ENCODE measurements at places on chromosomes 5 and 9.

GRCh38 chr5:82225525-82226172 is 52.5 kb downstream of the RPS23 start:
- peak; percentile 19 for DNase-seq

GRCh38 chr5:172999974-173000373 is 16.4 kb downstream of the ATP6V0E1 start:
- no peak for DNase-seq

DNA sequence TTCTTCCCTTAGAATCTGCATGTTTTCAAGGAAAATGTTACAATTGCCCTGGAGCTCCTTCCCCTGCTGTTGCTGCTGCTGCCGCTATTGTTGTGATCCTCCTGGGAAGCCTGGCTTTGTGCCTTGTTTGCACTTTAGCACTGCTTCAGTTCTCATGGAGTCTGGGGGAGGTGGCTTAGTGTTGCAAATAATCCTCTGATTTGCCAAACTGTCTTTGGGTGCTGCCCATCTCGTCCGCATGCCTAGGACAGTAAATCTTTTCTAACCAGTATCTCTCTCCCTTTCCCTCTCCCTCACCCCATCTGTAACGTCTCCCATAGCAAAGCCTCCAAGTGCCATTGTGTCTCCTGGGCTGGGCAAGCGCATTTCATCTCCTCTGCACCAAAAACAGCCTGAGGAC is 30.3 kb downstream of the FAM240B start:
- DNase-seq = no peak

DNA sequence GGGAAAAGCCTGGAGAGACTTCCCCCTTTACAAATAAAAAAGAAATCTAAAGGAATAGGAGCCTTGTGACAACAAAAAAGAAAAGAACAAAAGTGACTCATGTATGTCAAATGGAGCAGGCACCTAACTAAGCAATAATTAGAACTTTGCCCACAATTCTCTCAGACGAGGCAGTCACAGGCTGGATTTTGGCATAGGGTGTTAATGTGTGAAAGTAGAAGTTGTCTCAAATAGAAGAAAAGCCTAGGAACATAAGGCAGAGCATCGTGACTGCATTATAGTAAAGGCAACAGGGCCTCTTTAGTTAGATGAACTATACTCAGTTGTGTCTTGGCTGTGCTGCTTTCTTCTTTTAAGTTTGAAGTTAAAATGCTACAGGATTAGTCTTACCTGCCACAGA is 219.9 kb upstream of the TMEM161B start:
- no peak for DNase-seq

DNA sequence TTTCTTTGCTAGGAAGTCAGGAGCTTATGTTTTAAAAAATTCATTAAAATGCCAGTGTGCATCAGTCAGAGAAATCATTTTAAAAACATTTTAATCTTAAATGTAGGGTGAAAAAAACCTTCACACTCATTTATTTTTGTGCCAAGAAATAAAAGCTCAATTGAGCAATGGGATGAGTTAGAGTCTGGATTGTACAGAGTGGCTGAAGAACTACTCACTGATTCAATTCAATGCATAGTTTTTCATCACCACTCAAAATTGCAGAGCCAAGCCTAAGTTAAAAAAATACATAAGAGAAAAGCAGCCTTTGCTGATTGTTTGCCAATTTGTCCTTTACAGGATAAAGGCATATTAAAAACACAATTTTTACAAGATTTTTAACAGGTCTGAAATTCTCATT is 168.2 kb upstream of the DMRTA1 start:
- no peak for DNase-seq

DNA sequence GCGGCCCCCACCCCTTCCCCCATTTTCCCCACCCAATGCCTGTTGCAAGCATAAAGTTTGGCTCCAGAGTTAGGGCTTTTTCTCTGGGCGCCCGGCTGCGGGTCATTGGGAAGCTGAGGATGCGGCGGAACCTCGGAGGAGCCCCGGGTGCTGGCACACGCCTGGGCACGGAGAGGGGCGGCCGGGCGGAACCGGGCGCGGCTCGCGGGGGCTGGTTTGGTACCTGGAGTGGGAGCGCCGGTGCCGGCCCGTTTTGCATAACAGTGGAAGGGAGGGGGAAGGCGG is 1.2 kb downstream of the PPARGC1B start:
- no peak for DNase-seq

GRCh38 chr5:143093452-143094086 is 309.9 kb downstream of the NR3C1 start:
- DNase-seq = no peak

- no peak for DNase-seq
Measured at GRCh38 chr5:86337667-86338460, 279.9 kb upstream of the COX7C start.

DNA sequence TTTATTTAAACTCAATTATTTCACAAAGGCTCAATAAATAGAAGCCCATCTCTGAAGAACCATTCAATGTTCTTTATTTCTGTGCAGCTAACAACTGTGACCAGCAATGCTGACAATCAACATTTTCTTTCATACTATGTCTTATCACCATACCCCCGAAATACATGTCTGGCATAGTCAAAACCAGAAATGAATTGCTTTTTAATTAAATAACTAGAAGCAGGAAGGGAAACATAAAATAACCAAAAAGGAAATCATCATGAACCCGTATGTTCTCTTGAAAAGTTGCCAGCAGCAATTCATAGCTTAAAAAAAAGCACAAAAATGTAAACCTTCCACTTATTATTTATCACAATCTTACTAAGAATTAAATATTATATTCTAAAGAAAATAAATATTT is 212.4 kb downstream of the TMEM232 start:
- DNase-seq = no peak

GRCh38 chr9:137076636-137077009 is 694 bp upstream of the UAP1L1 start:
- DNase-seq = no peak

DNA sequence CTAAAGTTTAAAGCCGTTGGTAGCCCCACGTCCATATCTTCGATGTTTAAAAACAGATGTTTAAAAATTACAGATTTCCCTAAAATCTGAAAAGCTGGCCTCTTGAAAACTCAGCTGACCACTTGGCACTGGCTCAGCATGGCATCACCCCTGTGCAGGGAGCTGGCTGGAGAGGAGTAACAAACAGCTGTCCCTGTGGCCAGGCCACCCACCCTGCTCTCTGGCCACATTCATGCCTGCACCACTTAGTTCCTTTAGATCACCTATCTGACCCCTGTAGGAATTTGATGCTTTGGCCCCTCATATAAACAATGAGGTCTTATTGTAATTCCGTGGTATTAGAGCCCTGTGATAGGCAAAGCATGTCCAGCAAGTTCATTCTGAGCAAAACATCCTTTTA is 107.5 kb downstream of the FRMD3 start:
- no peak for DNase-seq

DNA sequence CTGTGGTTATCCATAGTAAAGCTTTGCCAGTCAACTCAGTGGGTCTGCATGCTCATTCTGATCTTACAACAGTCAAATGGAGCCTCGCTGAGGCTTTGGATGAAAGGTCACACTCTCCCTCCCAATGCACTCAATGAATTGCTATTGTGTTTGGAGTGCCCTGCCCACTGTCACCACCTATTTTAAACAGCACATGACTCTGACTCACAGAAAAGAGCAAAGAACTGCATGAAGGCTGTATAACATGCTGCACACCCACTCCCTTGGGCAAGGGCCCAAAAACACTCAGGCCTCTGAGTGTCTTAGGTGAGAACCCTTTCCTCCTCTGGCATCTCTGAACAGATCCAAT is 118.7 kb upstream of the CCDC112 start:
- peak; percentile 79 for DNase-seq

DNA sequence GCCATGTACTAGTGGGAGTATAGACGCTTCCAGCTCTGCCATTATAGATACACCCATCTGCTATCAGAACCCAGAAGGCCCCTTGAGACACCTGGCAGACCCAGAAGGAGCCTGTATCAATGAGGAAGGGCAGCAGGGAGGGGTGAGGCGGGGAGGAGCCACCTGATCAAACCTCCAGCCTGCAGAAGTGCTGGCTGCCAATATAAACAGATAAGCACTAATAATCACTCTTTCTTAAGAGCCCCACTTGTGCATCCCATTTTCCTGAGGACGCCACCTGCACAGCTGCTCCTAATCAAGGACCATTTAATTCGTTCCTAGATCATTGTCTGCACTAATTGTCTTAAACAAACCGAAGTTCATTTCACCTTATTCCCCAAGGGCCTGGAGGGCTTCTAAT is 75.0 kb upstream of the NEK6 start:
- no peak for DNase-seq

DNA sequence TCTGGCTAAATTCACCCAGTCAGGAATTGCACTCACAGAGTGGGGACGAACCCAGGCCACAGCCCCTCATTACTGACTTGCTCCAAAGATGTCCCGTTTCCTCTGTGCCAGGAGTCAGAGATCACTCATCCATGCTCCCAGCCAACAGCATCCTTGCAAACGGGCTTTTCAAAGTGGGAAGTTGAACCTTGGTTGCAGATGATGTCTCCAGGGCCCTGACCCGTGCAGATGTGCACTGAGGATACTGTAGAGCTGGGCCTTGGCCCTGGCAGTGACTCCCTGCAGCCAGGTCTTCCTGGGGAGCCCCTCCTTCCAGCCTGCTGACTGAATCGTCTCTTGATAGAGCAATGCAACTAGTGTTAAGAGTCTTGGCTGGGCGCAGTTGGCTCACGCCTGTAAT is 22.3 kb downstream of the TCF7 start:
- no peak for DNase-seq

DNA sequence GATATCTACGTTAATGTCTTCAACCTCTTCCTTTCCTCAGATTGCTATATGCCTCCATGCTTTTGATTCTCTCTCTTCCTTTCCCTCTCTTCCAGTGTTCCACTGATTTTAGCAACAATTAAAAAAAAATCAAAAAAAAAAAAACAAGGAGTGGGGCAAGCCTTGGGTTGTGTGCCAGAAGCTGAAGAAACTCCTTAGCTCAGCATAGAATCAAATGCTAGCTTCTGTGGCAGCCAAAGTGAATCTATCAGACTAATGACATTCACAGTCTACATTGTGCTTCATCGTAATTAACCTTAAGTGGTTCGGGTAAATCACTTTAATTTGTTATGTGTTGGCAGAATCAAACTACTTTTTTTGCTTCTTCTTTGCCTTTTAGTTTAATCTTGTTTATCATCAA is 237.3 kb downstream of the TMEM167A start:
- no peak for DNase-seq

DNA sequence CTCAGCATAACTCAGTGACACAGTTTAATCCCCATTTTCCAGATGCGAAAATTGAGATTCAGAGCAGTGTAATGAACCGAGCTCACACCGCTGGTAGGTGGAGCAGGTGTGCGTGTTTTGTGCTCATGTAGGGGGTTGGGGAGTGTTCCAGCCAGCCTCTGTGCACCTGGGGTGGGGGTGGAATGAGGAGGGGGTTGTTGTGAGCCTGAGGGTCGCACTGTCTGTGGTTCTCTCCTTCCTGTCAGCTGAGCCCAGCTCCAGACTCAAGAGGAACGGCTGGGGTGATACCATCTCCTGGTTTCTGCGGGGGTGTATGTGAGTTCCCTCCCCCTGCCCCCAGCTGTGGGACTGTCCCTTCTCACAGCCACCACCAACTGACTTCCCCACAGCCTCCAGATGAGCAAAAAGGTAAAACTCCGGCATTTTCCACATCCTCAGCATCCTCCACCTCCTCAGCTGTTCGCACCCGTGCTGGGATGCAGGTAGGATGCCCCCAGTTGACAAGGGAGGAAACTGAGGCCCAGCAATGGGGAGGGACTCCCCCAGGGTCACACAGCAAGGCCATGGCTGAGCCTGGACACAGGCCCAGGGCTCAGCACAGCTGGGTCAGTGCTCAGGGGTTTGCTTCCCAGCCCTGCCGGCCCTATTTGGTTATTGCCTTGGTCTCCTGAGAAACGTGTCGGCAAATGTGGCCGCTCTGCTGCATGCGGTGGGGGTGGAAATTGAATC is 2.1 kb downstream of the SH2D3C start:
- peak; percentile 85 for DNase-seq

- no peak for DNase-seq
Measured at GRCh38 chr5:135220394-135221186, 178.4 kb downstream of the MACROH2A1 start.

- no peak for DNase-seq
Measured at GRCh38 chr5:53243403-53243802, 133.8 kb upstream of the MOCS2 start.

- DNase-seq = no peak
Measured at GRCh38 chr9:112421771-112422222, 41.9 kb downstream of the HSDL2 start.

DNA sequence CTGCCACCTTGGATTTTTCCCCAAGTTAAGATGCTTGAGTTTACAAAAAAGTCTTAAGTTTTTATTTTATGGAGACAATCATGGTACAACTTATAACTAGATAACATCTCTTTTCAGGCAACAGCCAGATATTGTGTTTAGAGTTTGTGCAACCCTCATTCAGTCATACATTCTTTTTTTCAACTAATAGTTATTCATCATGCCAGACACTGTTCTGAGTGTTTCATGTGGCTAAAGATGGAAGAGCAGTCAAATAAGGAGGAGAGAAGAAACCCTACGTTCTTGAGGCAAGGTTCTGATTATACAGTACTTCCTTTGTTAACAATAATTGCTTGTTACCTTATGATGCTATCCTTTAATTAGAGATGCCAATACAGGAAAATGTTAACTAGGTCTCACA is 42.1 kb upstream of the ZNF462 start:
- DNase-seq = no peak

DNA sequence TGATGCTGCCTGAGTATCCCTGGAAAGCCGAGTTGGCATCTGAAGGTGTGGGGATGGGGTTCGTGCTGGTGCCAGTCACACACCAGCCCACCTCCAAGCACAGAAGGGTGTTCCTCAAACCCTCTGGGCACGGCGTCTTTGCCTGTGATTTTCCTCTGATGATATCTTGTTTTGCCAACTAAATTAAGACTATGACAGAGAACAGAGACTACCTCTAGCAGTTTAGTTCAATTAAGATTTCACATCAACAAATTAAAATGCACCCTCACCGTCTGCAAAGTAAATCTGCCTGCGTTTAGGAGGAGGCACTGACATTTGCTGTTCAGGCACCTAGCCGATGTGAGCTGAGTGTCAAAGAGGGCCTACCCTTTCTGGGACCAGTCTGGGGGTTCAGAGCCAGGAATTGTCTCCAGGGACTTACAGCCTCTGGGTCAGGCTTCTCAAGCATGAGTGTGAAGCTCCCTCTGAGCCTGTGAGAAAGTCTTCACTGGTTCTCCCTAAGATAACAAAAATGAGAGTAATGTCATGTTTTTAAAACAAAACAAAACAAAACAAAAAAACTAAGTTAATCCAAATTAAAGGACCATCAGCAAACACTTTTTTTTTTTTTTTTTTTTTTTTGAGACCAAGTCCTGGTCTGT is 55.4 kb upstream of the CTNNA1 start:
- no peak for DNase-seq

All from inflammatory macrophage treated with lipopolysaccharide for 1 hour (primary cell).